Muscle of leg (tissue), 16 donors: ENCODE measurements at places on chromosomes 2 and 18. TPM values are rescaled to one million over a fixed set of nuclear protein-coding genes. Genes with fewer than 3 reads are reported as not detected.

GRCh38 chr2:210337159-210337558 lies 22.2 kb upstream of the MYL1 start:
- H3K4me1 ChIP-seq, result no peaks in the 10 kb centered on the region
- no peaks in the 10 kb centered on the region for H3K27me3 ChIP-seq
- H3K27ac ChIP-seq, result no peak overlapping the region
- no peaks in the 10 kb centered on the region for H3K36me3 ChIP-seq
- no peak overlapping the region for H3K4me3 ChIP-seq
- DNase-seq, result no peak

Gene DSG1
- total RNA-seq, result not detected

- H3K36me3 ChIP-seq, result peaks cover 3% of the 10 kb centered on the region
- H3K4me1 ChIP-seq, result peaks cover 48% of the 10 kb centered on the region
- no peaks in the 10 kb centered on the region for H3K27me3 ChIP-seq
- no peak overlapping the region for H3K27ac ChIP-seq
Observed at GRCh38 chr2:85183479-85183878, 50.3 kb downstream of the TCF7L1 start.

DNA sequence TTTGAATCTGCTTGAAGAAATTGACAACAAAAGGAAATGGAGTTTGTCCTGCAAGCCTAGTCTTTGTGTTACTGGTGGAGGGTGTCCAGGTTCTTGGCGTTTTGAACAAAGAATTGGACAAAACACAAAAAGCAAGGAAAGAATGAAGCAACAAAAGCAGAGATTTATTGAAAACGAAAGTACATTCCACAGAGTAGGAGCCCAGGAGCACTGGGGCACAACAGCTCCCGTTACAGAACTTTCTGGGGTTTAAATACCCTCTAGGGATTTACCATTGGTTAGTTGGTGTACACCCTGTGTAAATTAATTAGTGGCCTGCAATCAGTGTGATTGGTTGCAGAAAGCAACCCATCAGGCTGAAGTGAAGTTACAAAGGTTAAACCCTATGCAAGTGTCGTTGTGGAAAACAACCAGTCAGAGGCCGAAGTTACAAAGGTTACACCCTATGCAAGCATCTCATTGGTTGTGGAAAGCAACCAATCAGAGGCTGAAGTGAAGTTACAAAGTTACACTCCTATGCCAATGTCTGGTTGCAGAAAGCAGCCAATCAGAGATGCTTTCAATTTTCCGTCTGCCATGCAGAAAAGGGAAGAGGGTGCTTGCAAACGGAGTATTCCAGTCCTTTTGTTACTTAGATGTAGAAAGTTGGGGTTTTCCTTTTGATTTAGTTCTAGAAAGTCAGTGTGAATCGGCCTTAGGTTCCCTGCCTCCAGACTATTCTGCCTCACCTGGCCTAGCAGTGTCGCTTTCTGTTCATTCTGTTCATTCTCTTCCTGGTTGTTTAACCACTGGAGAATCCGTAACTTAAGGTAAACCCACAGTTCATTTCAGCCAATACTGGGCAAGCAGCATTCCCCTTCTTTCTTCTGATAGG lies 47.6 kb upstream of the PTH2R start:
- H3K4me3 ChIP-seq, result no peak overlapping the region
- no peaks in the 10 kb centered on the region for H3K4me1 ChIP-seq
- no peaks in the 10 kb centered on the region for H3K27me3 ChIP-seq
- no peak overlapping the region for H3K27ac ChIP-seq
- peaks cover 14% of the 10 kb centered on the region for H3K36me3 ChIP-seq
- peak; percentile 27 for DNase-seq
